Retina (tissue), 1 donor: ENCODE measurements at places on chromosomes 2 and 18.

DNA sequence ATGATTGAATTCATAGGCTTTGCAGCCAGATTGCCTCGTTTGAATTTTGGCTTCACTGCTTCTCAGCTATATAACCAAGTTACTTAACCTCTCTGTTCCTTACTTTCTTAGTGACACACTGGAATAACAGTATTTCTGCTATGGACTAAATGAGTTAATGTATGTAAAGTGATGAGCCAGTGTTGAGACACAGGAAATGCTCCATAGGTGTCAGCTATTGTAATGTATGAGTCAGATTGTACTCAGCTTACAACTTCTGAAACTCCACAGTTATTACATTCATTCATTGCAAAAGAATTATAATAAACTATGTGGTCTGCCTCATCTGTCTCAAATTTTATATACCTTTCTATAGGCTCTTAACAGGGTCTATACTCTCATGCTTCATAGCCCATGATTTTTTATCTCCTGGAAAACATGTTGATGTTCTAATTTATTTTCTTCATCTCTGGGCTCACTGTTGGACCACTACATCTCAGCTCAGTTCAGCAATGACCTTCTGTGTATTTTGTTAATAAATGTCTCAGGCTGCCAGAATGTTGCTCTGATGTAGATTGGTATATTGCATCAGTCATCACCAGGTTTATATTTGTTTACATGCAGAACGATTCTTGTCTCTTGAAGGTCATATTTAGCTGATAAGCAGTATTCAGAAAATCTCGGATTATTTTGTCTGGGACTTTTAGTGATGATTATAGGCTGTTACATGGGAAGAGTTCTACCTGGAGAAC is 76.2 kb downstream of the MAP3K20 start:
- DNase-seq, result no peak

DNA sequence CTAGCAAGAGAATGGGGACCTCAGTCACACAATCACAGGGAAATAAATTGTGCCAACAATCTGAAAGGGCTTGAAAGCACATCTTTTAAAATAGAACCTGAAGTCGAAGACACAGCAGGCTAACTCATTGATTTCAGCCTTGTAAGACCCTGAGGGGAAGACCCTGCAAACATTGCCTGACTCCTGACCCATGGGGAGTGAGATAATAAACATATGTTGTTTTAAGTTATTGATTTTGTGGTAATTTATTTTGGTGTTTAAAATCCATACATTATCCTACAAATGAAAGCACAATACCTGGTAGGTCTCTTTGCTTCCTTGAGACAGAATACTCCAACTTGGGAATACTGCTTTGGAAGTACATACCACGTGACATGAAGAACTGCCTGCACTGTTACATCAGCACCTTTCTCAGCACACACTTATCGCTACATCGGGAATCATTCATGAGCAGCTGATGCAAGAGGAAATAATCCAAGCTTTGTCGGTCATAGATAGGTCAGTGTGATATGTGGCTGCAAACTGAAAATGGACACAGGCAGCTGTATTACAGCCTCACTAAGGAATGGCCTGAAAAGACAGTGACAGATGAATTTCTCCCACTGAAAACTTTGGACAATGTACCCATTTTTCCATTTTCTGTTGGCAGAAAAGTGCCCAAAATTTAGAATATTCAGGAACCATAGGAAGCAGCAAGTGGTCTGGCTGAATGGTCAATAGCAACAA is 494.5 kb upstream of the MAP2 start:
- peak; percentile 10 for DNase-seq

DNA sequence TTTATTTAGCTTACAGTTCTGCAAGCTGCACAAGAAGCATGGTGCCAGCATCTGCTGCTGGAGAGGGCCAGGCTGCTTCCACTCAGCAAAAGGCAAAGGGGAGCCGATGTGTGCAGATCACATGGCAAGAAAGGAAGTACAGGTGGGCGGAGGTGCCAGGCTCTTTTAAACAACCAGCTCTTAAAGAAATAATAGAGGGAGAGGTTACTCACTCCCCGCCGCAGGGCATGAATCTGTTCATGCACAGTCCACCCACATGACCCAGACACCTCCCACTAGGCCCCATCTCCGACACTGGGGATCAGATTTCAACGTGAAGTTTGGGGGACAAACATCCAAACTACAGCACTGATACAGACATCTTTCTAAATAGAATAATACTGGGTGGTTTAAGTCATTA is 105.8 kb downstream of the MTCL1 start:
- DNase-seq, result no peak

- DNase-seq, result no peak
Observed at GRCh38 chr2:135948141-135948540, 37.3 kb downstream of the DARS1 start.

- DNase-seq, result no peak
Observed at GRCh38 chr2:54275541-54275940, 19.5 kb upstream of the TSPYL6 start.

- peak; percentile 53 for DNase-seq
Observed at GRCh38 chr18:47247416-47248114, 3.9 kb downstream of the SKOR2 start.

- DNase-seq, result no peak
Observed at GRCh38 chr2:239612133-239612532, 211.3 kb upstream of the HDAC4 start.

DNA sequence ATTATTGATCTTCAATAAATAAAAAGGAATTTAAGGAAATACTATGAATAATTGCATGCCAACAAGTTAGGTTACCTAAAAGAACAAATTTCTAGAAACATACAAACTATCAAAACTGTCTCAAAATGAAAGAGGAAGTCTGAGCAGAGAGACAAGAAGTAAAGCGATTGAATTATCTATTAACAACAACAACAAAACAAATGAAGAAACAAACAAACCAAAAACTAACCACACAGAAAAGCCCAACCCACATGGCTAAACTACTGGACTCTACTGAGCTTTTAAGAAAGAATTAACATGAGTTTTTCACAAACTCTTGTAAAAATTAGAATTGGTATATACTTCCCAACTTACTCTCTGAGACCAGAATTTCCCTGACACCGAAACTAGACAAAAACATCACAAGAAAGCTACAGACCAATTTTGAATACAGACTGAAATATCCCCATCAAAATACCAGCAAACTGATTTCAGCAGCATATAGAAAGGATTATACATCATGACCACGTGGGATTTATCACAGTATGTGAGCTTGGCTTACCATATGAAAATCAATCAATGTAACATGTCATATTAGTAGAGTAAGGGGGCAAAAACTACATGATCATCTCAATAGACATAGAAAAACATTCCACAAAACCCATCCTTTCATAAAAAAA is 16.6 kb upstream of the GALNT1 start:
- no peak for DNase-seq

DNA sequence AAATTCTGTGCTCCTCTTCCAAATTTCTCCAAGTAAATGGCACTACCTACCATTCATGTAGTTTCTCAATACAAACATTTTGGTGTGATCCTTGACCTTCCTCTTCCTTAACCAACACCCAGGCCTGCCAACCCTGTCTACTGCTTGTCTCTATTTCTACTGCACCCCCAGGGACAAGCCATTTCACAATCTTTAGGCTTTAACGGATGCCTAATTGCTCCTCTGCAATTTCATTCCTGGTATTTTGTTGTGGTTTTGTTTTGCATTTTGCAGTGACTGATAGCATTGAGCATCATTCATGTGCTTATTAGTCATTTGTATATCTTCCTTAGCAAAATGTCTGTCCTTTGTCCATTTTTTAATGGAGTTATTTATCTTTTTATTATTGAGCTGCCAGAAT is 10.0 kb downstream of the FAP start:
- no peak for DNase-seq

GRCh38 chr2:85601771-85602475 is 575 bp downstream of the TMEM150A start:
- DNase-seq, result no peak

DNA sequence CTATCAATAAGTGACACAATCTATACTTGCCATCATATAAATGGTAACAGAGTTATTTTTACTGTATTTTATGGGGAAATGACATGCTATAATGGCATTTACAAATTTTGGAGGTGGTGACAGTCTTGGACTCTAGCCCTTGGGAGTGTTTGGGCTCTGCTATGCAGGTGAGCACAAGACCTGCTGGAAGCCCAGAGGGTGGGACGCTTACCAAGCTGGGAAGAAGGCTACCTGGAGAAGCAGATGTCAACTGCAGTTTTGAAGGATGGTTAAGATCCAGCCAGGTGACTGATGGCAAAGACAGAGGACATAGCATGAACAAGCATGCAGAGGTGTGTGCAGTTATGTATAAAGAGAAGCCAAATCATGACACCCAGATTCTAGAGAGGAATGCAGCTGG is 346.9 kb downstream of the MYCN start:
- DNase-seq, result no peak

DNA sequence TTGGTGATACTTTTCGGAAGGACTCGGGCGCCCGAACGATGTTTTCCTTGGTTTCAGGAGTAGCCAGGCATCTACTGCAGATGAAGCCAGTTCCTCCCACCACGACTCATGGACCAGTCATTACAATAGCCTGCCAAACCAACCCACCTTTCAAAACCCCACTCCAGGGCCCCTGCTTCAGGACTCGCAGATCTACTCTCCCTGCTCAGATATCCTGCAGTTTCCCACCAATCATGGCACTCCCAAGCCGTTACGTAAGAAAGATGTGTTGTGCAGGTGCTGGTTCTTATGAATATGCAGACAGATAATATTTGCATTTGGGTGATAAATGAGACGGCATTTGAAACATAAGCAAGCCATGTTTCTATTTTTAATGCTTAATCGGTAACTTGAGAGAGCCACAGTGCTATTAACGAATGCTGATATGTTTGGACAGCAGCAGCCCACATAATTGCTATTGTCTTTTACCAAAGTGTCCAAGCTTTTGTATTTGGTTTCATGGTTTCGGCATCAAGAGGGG is 3.5 kb upstream of the CYS1 start:
- no peak for DNase-seq

- DNase-seq, result no peak
Observed at GRCh38 chr18:14179306-14179705, 47.1 kb upstream of the ZNF519 start.

- DNase-seq, result no peak
Observed at GRCh38 chr2:174180165-174180724, 68.1 kb downstream of the OLA1 start.

DNA sequence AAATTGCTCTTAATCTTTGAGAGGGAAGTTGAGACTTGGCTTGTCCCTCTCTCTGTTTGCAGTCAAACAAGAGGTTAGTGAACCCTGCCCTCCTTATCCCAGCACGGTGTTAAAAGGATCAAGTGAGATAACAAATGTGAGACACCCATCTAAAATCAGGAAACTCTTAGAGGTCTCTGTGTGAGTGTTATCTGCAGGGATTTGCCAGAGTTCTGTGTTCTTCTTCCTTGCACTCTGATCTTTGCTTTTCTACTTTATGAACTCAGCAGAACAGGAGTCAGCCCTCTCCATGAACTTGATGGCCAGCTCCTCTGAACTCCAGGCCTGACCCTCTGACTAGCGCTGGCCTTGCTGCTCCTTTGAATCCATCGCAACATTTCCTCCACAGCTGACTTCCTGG is 123.8 kb downstream of the NCKAP5 start:
- no peak for DNase-seq

DNA sequence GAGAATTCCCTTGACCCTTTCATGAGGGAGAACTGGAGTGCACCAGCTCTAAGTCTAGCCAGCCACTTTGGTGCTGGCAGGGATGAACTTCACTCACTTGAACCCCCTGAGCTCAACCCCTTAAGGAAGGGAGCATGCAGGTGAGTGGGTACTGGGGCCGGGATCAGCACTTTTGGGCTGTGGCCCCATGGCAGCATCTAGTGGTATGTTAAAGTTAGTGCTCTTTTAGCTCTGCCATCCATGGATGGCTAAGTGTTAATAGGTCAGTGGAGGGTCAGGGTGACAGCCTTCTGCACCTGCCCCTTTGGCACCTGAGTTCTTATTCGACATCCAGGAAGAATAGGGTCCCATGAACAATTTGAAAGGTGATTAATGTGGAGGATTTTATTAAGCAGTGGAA is 689.0 kb upstream of the FSHR start:
- DNase-seq, result no peak

DNA sequence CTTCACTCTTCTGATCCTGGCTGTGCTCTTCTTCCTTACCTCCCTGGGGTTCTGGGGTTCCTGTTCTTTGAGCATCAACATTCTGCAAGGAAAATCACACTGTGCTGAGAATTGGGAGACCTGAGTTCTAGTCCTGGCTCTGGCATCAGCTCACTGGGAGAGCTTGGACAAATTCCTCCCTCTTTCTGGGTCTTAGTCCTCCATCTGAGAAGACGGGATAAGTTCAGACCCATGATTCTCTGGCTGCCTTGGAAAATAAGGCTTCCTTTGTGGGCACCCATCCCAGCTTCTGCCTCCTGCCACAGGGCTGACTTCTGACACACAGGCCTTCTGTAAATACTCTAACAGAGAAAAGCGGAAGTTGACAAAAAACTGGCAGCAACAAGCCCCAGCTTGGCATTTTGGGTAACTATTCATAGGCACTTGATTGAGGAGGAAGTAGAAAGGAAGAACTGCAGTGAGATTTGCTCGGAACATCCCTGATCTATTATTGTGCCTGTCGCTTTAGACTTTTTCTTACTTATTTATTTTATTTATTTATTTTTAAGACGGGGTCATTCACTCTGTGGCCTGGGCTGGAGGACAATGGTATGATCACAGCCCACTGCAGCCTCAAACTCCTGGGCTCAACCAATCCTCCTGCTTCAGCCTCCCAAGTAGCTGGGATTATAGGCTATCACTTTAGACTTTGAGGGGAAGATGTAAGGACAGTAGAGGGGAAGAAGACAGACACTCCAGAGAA is 7.9 kb downstream of the PCBP1 start:
- no peak for DNase-seq

DNA sequence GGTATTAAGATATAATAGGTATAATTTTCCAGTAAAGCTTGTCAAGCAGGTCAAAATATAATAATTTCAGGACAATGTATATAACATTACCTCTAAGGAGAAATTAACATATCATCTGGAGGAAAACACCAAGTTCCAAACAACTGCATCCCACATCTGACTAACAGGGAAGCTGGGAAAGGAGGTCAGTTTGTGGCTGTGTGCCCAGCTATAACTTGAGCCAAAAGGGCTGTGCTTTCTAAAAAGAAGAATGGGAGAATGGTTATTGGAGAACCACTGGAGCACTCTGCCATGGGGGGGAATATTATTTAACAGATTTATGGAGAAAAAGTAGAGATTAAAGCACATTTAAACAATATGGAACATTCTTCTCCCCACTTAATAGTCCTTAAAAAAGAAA is 390.6 kb upstream of the PKDCC start:
- no peak for DNase-seq

- no peak for DNase-seq
Observed at GRCh38 chr2:168422584-168422983, 33.5 kb upstream of the CERS6 start.

GRCh38 chr2:47043142-47043890 is 111.8 kb downstream of the STPG4 start:
- peak; percentile 34 for DNase-seq

GRCh38 chr2:168211664-168212163 is 35.7 kb downstream of the STK39 start:
- DNase-seq, result no peak
